ENCODE measurements at places on chromosomes 12 and 14.

DNA sequence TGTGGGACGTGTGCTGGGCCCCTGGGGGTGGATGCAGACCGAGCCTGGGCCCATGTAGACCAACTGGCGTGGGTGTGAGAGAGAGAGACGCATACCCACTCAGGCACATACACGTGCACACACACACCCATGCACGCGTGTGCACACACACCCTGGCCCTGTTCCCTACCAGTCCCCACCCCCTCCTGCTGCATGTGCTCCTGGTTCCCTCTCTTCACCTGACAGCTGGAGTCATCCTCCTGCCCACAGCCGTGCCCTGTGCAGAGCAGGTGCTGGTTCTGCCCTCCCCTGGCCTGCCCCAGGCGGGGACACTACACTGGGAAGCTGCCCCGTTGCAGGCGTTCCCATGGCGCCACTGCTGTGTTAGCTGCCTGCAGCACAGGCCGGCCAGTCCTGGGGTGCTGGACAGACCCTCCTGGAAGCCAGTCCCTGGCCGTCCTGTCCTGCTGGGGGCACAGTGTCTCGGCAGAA is 18.5 kb downstream of the PACS2 start:
- DNase-seq, result no peak

DNA sequence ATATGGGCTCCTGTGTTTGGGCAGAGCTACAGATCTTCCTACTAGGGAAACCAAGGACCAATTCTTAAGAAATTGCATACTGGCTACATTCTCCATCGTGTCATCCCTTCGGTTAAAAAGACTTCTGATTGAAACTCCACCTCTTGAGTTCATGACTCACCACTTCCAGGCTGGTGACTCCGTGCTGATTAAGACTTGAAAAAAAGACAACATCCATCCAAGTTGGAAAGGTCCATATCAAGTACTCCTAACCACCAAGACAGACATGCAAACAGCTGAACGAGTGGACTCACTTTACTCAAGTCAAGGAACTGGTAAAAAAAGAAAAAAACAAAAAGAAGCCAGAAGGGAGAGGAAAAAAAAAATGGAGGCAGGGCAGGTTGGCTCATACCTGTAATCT is 63.4 kb downstream of the APOBEC1 start:
- DNase-seq, result no peak

- DNase-seq, result no peak
Measured at GRCh38 chr12:2551412-2551900, 243.3 kb upstream of the FKBP4 start.

DNA sequence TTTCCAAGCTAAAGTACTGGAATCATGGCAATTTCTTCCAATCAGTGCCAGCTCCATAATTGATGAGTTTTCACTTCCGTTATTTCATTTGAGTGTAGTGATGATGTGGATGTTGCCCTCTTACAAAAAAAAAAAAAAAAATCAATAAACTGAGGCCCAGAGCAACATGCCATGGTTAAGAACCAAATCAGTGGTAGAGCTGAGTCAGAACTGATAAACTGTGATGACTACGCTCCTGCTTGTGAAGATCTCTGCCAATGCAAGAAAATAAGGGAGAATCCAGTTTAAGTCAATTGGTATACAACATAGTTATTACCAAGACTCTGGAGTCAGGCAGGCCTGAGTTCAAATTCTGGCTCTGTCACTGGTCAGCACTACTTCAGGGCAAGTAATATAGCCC is 102.7 kb downstream of the GPR135 start:
- DNase-seq, result no peak

GRCh38 chr12:115384391-115384790 is 700.4 kb upstream of the TBX3 start:
- no peak for DNase-seq

- no peak for DNase-seq
Measured at GRCh38 chr12:76206677-76207072, 122.2 kb upstream of the NAP1L1 start.

- DNase-seq, result no peak
Measured at GRCh38 chr12:40559865-40560264, 132.4 kb upstream of the CNTN1 start.

DNA sequence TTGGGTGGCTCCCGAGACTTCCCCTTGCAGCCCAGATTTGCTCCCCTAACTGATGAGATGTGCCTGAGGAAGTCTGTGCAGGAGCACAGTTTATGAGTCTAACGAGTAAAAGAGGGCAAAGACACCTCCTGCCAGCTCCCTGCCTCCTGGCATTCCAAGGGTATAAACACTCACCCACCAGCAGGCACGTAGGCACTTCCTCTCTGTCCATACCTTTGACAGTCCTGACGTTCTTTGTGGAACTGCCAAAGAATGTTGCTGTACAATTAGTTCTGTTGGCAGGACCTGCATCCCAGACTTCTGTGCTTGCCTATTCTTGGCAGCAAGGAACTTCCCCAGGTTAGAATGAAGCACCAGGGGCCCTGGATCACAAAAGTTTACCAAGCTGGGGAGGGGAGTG is 889.3 kb downstream of the BCL11B start:
- no peak for DNase-seq

DNA sequence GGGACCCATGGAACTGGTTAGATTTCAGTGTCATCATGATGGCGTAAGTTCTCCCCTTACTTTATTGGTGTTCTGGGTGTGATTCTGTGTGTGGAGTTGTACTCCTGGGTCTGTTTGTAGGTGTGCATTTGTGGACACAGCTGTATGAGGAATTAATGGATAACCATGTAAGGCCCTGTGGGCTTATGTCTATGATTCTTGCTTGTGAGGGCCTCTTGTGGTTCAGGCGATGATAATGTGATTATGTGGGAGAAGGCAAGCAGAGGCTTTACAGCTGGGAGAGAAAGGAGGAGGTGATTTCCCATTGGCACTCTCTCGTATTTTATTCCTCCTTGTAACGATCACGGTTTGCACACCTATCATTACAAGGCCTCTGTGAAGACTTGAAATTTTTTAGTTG is 96.1 kb downstream of the SCN8A start:
- peak; percentile 28 for DNase-seq

DNA sequence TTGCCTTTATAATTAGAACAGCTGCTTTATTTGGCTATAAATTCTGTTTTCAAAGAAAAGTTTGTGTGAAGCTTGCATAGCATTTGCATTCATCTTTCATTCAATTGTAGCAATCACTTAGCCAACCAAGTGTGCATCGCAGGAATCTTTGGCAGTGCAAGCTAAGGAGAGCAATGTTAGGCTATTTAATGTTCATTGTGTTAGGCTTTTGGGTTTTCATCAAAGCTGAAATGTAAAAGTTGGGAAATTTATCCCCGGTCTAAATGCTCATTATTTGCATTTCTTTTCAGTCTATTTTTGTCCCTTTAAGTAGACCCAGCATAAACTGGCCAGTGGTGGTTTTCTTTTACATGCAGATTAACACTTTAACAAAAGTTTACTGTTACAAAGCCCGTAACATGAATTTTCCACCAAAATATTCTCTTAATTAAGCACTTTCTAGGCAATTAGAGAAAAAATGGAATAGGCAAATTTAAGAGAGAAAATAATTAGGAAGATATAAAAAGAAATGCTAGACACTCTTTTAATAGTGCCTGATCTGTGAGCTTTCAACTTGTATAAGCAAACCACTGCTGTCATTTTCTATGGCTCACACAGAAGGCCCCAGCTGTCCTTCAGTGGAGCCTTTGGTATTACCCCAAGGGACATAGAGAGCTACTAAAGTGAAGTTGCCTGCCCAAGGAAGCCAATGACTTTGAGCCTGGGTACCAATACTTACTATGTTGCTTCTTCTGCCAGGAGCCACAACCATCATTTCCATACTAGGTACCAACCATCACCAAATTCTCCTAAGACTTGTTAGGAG is 898.9 kb upstream of the SEL1L start:
- DNase-seq, result no peak

DNA sequence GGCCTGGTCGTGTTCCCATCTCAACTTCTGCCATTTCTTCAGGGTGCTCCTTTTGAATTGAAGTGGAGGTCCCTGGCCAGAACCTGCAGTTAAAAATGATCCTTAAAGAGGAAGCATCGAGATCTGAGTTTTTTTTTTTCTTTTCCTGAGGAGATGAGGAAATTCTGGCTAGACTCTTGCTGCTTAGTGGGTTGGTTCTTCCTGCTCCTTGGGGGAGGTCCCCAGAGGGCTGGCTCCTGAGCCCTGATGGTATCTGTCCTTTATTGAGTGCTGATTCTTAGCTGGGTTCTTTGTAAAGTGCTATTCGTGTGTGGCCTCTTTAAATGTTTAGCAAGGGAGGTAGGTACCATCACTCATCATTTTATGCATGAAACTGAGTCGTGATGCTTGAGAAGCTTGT is 11.7 kb downstream of the PELI2 start:
- DNase-seq, result peak; percentile 68

GRCh38 chr14:62988967-62989366 is 56.3 kb downstream of the KCNH5 start:
- no peak for DNase-seq

DNA sequence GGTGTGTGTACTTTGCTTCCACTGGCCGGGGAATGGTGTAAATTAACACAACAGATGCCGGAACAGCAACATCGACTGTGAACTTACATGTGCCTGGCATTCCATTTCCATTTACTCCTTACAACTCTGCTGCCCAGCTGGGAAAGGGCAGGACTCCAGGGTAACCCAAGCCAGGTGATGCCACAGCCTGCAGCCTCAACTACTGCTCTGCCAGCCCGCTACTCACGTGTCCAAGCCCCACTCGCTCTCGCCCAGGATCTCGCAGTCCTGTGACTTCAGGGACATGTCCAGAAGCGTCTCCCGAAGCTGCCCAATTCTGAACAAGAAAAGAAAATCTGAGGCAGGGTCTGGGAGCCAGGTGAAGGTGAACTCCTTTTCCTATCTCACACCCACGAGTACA is 10.7 kb downstream of the ABCD4 start:
- no peak for DNase-seq

DNA sequence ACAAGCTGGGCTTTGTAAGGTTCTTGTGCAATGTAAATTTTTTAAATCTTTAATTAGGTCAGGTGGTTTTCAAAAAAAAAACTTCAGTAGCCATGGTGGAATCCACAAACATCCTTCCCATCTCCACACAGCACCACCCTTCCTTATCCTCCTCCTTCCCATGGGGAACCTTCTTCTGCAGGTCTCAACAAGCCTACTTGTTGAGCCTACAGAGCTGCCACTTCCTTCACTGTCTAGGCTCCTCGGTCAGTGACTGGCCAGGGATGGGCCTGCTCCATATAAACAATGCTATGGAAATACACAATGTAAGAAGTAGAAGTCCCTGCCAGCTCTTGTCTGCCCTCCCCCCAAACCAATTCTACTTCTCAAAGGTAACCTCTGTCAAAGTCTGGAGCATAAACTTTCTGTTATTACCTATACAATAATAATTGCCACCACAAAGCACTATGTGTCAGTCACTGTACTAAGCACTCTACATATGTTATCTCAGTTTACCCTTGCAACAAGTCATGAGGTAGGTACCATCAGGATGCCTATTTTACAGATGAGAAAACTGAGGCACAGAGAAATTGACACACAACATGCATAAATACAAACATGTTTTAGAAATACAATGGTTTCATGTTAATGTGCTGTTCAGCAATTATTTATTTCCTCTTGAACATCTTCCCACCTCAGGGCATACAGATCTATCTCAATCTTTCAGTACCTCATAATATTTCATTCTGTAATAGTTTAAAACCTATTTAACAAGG is 17.4 kb downstream of the LIMA1 start:
- DNase-seq, result no peak

DNA sequence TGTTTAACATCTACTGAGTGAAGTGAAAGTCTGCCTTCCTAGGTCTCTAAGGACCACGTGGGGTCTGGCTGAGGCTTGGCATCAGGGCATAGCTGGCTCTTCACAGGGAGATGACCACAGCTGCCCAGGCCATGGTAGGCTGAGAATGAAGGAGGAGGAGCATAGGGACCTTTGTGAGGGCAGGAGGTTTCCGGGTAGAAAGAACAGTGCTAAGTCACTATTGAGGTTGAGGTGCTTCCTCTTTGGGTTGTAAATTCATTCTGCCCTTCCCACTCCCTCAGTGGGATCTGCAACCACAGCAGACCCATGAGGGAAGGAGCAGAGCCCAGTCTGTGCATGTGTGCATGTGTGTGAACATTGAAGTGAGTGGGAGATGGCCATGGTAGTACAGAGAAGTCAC is 909.6 kb downstream of the VRK1 start:
- no peak for DNase-seq

- DNase-seq, result no peak
Measured at GRCh38 chr12:56229082-56229481, 769 bp upstream of the SLC39A5 start.

GRCh38 chr12:6968426-6968825 is 2.0 kb downstream of the PHB2 start:
- DNase-seq, result no peak

- DNase-seq, result no peak
Measured at GRCh38 chr14:92646952-92647796, 101.3 kb downstream of the LGMN start.

DNA sequence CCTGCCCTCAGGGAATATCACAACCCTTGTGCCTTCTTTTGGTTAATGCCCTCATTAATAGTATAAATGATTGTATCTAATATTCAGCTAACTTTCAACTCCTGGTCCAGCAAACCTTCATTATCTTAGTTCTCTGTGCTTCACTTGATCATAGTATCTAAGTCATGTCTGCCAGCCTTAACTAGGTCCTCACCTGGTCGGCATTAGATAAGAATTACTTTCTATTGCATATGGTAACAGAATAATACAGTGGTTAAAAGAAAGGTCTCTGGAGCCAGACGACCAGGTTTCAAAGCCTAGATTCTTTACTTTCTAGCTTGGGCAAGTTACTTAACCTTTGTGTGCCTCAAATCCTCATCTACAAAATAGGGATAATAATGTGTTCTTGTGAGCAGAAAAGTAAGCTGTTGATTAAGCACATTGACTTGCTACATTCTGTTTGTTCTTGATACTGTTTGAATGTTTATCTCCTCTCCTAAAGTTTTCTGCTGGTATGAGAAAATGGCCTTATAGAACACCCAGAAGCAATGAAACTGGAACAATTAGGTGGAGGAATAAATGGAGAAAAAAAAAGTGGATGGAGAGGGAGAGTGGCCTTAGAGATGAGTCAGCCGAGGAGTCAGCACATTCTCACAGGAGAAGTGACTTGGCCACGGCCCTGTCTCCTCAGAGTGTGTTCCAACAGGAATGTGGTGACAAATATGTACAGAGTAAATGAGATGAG is 176.1 kb downstream of the SLC25A21 start:
- DNase-seq, result no peak

DNA sequence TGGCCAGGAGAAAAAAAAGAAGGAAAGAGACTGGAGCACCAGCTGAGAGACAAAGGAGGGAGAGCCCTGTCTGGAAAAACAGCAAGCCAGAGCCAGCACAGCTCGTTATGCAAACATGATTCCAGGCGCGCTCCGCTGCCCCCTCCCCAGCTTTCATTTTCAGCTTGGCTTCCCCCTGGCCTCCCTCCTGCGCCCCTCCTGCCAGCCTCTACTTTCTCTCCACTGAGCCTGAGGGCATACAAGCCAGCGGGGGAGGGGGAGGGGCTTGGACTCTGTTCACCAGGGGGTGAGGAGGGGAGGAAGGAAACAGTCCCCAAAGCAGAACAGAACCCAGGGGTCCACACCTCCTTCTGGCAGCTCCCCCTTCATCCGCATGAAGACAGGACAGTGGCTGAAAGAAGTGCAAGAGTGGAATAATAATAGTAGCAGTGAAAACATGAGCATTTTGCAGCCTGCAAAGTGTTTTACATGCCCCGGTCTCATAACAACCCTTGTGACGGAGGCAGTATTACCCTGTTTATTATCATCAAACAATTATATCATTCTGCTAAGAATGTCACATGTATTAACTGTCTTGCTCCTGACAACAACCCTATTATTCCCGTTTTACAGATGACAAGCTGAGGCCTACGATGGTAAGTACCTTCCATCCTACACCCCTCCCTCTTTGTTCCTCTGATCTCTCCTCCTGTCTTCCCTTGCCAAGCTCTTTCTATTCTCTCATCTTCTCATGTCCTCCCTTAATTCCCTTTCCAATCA is 24.2 kb downstream of the SMUG1 start:
- no peak for DNase-seq
